ENCODE measurements at places on chromosomes 13 and 19.

DNA sequence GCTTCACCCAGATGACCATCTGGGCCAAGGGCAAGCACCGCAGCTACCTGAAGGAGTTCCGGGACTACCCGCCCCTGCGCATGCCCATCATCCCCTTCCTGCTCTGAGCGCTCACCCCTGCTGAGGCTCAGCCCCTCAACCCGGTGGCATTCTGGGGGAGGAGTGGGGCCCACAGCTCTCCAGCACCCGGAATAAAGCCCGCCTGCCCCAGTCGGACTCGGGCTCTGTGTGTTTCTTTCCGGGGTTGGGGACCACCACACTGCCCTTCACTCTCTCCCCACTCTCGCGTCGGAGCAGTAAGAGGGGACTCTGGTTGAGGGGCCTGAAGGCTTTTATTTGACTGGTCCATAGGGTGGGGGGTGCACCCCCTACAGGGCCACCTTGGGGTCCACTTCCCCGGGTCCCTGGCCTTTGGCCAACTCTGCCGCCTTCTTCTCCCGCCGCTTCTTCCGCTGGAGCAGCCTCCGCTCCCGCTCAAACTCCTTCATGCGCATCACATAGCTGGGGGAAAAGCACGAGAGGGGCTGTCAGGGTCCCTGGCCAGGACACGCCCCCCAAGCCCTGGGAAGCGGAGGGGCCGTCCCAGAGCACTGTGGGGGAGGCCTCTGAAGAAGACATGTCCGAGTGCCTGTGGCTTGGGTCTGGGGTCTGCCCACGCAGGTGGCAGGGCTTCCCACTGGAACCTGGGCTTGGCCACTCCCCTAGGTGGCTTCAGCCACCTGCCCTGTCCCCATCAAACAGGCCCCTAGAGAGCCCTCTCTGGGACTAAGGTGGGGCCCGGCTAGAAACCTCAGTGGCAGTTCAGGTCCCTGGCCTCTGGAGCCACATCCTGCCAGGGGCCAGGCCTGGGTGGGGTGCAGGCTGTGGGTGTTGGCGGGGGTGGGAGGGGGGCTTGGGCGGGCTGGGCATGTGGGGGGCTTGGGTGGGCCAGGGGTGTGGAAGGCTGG is 5.8 kb downstream of the NDUFB7 start:
- DNase-seq, result no peak

- no peak for DNase-seq
Observed at GRCh38 chr13:105996391-105997025, 539.0 kb downstream of the EFNB2 start.

GRCh38 chr13:33976965-33977364 is 159.0 kb downstream of the RFC3 start:
- DNase-seq, result peak; percentile 43

DNA sequence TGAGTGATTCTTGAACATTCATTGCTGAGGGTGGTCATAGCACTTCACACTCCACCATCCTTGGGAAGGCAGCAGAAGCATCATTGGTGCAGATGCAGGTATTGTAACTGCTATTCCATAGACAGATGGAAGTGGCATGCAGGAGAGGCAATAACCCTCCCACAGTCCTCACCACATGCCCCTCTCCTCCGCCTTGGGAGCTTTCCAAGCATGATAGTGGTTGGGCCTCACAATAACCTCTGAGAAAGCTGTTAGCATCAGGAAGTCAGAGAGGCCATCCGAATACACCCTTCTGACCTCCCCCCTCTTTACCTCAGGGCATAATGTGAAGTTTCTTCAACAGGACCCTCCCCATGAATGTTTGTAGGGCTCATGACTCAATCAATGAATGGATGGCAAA is 177.9 kb downstream of the KATNAL1 start:
- DNase-seq, result no peak

DNA sequence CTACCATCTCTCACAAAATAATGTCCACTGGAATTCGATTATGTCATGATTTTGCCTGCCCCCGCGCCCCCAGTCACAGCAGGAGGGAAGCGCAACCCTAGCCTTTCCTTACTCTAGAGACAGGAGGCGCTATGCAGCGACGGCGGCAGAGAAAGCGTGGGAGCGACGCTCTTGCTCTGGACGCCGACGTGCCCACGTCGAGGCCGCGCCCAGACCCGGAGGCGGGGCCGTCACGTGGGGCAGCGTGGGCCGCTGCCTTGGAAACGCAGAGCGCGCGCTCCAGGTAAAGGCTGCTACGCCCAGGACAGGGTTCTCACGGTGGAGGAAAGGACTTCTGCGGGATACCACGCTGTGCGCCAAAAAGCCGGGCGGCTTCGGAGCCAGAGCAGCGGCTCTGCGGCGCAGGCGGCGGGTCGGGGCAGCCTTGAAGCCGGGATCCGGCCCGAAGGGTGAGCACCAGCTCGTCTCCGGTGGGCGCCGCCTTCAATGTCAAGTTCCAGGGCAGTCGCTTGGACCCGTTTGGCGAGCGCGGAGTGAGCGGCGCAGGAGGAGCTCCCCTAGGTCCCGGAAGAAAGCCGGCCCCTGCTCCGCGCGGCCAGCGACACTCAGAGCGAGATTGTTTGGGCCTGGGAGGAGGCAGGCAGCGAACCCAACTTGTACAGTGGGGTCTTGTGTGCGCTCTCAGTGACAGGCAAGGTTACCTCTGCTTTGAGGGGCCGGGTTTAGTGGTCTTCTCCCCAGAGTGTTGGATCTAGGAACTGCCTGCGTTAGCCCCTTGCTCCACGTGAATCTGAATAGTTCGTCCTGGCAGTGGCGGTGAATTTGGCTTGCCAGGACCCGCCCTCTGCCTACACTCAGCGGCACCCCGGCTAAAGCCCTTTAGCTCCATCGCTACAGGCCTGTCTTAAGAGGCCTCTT is 121.7 kb downstream of the MRPL57 start:
- peak; percentile 99 for DNase-seq

DNA sequence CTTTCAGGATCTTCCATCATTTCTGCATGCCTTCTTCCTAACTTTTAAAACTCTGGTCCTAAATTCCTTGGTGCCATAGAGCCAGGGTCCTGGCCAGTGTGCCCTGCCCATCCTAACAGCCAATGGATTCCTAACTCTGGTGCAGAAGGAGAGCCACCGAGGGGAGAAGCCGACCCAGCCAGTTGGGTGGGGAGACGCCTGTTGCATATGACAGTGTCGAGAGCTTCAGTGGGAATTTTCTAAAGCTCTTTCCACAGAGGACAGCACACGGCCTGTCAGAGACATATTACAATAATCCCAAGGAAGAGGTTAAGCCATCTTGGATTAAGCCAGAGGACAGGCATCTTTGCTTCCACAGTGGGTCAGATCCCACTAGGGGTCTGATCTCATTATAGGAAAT is 180.4 kb downstream of the ZNF536 start:
- no peak for DNase-seq

GRCh38 chr13:51643882-51644281 is 59.6 kb downstream of the WDFY2 start:
- peak; percentile 61 for DNase-seq

GRCh38 chr13:87999788-88000187 is 328.6 kb downstream of the SLITRK5 start:
- no peak for DNase-seq

- no peak for DNase-seq
Observed at GRCh38 chr13:112072534-112073244, 5.7 kb downstream of the SOX1 start.

- DNase-seq, result no peak
Observed at GRCh38 chr13:111484141-111484925, 163.9 kb downstream of the TEX29 start.

DNA sequence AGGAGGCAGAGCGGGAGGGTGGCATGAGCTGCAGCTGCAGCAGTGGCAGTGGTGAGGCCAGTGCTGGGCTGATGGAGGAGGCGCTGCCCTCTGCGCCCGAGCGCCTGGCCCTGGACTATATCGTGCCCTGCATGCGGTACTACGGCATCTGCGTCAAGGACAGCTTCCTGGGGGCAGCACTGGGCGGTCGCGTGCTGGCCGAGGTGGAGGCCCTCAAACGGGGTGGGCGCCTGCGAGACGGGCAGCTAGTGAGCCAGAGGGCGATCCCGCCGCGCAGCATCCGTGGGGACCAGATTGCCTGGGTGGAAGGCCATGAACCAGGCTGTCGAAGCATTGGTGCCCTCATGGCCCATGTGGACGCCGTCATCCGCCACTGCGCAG is 2.0 kb downstream of the EGLN2 start:
- DNase-seq, result no peak

DNA sequence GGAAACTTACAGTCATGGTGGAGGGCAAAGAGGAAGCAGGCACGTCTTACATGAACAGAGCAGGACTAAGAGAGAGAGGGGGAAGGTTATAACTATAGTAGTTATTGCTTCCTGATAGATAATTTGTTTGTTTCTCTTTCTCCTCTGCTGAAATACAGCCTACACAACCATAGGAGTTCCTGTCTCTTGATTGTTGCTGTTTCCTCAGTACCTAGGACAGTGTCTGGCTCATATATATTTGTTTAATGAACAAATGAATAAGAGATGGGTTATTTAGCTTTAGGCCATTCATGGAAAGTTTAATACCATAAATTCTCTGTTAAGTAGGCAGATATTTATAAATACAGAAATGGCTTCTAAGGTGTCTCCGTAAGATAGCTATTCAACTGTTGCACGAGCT is 95.2 kb downstream of the PCCA start:
- DNase-seq, result no peak

DNA sequence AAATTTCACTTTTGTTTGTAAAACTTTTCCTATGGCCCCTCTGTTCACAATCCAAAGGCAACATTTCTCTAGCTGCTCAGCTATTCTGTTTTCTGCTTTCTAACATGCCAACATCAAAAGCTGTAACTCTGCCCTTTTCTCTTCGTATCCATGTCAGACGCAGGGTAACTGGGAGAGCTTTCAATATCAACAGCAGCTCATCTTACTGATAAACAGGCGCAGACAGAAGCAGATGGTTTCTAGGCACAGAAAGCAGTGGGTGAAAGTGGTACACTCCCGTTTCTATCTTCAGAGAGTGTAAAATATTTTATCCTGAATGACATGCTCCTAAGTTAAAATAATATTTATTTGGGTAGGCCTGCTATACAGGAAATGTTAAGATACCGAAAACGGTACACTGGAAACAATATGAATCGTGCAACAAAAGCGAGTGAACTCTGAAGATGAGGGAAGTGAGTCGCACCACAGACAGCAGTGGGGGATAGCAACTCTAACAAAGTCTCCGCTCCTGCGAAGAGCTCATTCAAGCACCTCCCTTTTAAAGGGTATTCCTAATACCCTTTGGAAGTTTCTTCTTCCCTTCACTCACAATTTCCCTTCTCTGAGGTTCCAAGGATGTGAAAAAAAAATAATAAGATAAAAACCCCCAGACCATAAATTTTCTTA is 798.3 kb downstream of the GPC5 start:
- no peak for DNase-seq

GRCh38 chr19:13215572-13216380 is 65.6 kb downstream of the IER2 start:
- peak; percentile 12 for DNase-seq

DNA sequence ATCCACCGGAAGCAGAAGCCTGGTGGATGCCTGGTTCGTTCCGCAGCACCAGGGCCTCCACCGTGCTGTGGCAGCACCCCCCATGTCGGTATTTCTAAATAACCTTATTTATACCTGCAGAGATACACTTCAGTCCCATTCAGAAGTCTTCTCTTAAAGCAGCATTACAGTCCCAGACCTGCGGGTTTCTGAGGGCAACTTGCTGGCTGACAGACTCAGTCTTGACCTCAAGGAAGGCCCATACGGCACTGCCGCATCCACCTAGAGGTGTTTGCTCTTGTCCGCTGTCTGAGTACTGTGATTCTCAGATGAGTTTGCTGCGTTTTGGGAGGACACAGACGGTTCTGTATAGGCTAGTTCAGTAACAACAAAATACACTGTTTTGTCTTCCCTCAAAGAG is 16.9 kb upstream of the TEX29 start:
- DNase-seq, result no peak

- DNase-seq, result peak; percentile 39
Observed at GRCh38 chr13:24916464-24916863, 152.5 kb downstream of the RNF17 start.

DNA sequence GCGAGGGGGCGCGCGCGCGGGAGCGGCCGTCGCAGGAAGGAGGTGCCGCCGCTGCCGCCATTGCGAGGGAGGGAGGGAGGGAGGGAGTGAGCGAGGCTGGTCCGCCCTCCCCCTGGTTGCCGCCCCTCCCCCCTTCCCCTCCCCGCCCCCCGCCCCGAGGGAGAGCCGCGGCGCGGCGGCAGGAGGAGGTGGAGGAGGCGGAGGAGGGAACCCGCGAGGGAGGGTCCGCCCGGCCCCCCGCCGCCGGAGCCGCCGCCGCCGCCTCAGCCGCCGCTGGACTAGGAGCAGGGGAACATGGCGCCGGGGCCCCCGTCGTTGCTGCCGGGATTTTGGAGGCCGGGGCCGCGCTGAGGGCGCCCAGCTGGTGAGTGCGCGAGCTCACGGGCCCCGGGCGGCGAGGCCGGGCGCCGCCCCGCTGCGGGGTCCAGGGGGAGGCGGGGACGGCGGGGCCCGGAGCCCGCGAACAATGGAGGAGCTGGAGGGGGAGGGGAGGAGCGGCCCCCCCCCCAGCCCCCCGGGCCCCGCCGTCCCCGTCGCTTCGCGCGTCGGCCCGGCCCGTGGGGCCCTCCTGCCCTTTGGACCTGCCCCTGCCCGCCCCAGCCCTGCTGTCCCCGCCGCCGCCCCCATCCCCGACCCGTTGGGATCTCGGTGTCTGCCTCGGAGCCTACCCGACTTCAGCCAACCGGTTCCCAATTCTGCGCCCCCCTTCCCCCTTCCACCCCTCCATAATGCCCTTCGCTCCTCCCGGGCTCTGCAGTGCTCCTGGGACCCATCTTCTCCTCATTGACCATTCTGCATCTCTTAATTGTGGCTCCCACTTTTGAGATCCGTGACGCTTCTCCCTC is at the start of gene ARHGAP35:
Gene ARHGAP35 (plus strand): TSS at position 152 of the 845 bp plus-strand sequence. CDS start 57,679 bp downstream, outside the sequence.
- no peak for DNase-seq

- DNase-seq, result no peak
Observed at GRCh38 chr13:29878101-29878500, 27.7 kb upstream of the UBL3 start.

DNA sequence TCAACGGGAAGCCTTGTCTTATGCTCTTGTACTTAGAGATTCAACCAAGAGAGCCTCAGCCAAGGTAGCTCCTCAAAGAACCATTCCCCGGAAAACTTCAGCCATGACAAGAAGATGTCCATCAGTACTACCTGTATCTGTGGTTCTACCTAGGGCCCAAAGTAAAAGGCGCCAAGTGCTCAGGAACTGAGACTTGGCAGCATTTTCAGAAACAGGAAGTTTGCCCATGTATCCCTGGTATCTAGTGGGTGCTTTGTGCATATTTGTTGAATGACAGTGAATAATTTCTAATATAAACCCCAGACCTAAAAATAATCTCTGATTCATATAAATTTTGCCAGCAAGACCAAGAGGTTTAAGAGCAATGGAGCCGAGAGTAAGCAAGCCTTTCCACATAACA is 7.2 kb downstream of the FAM216B start:
- no peak for DNase-seq

- peak; percentile 59 for DNase-seq
Observed at GRCh38 chr19:15234431-15235130, 2.3 kb upstream of the EPHX3 start.

- DNase-seq, result no peak
Observed at GRCh38 chr19:34313188-34313587, 51.8 kb upstream of the GPI start.
